Kidney capillary endothelial cell (primary cell): ENCODE measurements at places on chromosomes 13 and 19.

DNA sequence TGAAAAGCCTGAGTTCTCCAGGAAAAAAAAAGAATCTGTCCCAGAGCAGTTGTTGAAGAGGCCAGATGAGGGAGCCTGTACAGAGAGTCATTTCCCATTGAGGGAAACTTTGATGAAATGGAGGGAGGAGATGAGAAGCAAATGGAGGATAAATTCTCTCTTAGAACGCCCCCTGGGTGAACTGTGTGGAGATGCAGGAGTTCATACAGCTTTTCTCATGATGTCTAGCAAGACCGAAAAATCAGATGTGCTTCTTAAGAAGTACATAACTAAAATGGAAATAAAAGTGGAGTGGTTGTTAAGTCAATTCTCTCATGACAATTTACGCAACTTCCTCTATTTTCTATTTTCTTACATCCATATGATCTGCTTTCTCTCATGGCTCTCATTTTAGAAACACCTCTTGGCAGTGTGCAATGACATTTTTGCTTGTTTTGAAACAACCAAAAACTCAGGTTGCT, 1263.1 kb downstream of the PCDH9 start:
- DNase-seq, result no peak

GRCh38 chr13:25429466-25429865, 57.7 kb downstream of the ATP8A2 start:
- DNase-seq, result no peak

DNA sequence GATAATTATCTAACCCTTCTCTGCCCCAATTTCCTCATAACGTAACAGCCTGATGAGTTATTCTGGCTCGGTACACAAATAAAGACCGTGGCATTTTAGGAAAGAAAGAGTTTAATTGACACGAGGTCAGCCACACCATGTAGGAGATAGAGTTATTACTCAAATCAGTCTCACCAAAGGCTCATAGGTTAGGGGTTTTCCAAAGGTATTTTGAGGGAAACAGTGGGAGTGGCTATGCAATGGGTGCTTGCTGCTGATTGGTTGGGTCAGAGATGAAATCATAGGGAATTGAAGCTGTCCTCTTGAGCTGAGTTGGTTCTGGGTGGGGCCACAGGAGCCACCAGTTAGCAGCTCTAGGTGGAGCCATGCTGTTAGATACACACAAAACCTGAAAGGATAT, 137.5 kb downstream of the FREM2 start:
- no peak for DNase-seq

DNA sequence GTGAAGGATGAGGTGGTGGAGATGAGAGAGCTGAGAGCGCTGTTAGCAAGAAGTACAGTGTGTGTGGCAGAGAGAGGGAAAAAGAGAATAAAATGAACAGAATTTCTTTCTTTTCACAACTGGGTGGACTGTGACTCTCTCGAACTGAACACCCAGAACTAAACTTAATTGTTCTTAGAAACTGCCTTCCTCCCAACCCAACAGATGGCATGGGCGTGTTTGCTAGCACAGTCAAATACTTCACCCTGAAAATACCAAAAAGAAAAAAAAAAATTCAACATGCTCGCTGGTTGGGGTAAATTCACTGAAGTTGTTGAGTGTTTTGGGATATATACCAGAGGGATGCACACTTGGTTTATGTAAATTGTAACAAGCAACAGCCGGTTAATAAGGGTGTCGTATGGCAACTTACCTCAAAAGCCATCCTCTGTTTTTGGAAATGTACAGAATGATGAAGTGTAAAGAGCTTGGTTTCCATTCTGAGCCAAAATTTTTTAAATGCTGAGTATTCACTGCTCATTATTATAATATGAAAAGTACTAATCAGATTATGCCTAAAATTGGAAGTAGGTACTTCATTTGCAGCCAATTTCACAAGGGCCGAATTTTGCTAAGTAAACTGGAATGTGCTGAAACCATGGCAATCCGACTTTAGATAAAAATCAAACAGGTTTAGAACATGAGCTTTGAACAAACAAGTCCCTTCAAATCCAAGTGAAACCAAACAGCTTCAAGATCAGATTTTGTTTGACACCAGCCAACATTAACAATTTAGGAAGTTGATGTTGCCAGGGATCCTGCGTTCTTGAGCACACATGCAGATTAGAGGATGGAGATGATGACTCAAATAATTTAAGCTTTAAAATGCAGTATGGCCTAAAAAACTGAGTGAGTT, 115.8 kb downstream of the ZIC5 start:
- DNase-seq, result no peak

- DNase-seq, result no peak
Measured at GRCh38 chr13:20124303-20124702, 36.5 kb downstream of the GJA3 start.

- no peak for DNase-seq
Measured at GRCh38 chr19:48575931-48576622, 24.1 kb downstream of the SULT2B1 start.

GRCh38 chr19:53659292-53659691, 27.5 kb downstream of the DPRX start:
- DNase-seq, result peak; percentile 7

DNA sequence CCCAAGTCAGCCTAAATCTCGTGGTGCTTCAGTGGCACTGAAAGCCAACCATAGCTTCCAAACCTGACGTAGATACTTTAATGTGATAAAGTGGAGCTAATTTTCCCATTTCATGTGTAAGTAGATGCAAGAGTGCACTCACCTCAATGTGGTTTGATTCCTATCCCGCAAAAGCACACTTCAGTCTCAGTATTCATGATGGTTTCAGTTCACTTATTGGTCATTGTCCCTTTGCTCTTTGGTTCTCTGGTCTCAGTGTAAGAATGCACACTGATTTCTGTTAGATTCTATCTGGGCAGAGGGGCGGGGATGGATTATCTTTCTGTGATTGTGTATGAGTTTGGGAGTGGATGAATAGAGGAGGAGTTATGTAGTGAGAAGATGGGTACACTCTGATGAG, 340.6 kb downstream of the KCNRG start:
- no peak for DNase-seq

DNA sequence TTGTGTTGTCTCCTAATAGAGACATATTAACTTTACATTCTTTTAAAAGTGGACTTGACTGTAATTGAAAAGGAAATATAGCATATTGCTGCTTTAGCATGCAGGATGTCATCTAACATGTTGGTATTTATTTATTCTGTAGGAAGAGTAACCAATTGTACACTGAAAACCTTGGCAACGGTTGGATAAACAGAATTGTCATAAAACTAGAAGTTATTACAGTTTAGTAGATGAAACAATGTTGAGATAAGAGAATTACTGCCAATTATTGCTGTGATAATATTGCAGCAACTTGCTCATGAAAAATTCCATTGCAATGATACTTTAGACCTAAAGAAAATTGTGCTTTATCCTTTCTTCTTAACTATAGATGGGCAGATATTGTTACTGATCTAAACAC, 7.6 kb upstream of the ERCC5 start:
- DNase-seq, result no peak
